NCI-H1694 (cell line): ENCODE measurements at places on chromosomes 12 and 14.

GRCh38 chr12:20368114-20368650, at the start of gene PDE3A:
Gene PDE3A (plus strand): TSS chr12:20368537. CDS start chr12:20369285, 748 bp downstream.
- DNase-seq = no peak

DNA sequence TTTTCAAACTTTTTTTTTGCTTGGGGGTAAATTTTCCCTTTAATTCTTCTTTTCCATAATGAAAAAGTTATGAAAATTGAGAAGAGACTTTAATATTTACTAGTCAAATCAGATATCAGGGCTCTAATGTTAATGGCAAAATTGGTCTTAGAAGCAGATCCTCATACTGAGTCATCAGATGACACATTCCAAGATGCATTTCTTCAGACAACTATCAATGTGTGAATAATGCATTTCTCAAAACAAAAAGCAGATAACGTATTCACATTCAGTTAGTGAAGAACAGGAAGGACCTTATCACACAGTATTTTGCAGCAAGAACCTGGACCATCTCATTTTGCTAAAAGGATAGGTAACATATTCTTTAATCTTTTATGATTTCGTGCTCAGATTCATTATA, 130.7 kb downstream of the GPHN start:
- DNase-seq = no peak

DNA sequence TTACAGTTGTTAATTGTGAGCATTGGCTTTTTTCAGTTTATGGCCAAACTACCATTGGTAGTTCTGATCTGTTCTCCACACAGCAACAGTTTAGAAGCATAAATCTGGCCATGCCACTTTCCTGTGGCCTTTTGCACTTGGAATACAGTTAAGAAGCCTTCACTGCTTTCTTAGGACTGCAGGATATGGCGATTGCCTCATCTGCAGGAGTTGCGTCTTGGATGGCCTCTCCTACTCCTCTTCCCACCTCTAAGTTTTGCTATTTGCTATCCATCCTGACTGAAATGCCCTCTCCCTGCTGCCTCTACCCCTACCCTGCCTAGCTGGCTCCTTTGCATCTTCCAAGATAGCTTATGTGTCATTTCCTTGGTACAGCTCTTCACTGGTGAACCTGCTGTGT, 12.8 kb upstream of the BMAL2 start:
- DNase-seq = no peak

GRCh38 chr12:82866227-82866775, 179.6 kb downstream of the TMTC2 start:
- peak; percentile 58 for DNase-seq

DNA sequence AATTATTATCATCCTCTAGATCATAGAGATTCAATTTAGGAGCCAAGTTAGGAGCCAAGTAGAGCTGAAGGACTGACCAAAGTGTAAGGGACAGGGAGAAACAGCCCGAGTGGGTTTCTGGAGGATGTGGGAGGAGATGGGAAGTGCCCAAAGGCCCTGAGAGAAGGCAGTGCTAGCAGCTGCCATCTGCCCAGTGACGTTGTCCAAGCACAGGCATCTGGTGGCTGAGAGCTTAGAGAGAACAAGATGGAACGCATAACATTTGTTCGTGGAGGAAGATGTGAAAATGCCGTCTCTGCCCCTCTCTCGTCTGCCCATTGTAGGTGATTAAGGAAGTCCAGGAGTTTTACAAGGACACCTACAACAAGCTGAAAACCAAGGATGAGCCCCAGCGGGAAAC, 34.7 kb downstream of the CD9 start:
- no peak for DNase-seq

DNA sequence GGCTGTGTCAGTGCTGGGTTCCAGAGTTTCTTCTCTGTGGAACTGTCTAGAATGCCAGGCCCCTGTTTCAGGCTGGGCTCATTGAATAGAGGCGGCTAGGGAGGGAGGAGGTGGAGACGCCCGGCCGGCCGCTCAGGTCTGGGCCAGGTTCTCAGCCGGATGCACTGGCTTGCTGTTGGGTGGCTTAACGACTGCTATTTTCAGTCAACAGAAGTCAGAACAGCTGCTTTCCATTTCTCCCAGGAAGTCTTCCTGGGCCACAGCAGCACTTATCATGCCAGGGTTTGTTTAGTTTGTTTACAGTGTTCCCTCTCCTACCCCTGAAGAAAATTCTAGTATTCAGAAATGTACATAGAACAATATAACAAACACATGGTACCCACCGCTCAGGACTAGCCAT, 26.0 kb upstream of the VPS37B start:
- no peak for DNase-seq

- DNase-seq = no peak
These were observed 5.5 kb downstream of the DNAH10 start for GRCh38 chr12:123767613-123768012.

DNA sequence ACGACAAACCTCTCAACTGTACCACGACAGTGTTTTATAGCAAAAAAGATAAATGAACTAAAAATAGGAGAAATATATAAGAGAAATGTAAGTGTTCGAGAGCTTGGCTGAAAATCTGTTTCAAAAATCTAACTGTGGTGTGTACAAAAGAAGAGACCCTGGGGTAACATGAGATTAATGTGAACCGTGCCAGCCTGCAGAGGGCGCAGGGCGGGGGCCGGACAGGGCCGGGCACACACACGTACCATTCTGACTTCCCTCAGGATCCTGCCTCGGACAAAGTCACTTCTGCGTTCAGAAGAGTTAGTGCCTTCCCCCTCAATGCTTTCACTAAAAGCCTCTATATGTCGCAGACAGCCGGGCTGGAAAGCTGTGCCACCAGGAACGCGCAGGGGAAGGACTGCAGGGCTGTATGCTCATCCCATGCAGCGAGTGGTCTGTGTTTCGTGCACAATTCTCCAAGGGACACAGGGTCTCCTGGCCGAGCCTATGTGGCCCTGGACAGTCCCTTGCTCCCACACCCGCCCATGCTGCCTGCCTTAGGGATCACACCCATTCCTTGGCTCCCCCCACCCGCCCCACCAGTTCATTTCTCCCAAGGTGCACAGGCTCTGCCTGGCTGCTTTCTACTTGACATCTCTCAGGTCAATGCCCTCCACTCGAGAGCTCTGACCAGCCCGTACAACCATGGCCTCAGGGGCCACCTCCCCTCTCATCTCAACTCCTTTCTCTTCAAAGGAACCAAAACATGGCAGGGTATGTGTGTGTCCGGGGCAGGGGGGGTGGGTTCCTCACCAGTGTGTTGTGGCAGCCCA, 8.5 kb downstream of the CDCA4 start:
- DNase-seq = peak; percentile 24

DNA sequence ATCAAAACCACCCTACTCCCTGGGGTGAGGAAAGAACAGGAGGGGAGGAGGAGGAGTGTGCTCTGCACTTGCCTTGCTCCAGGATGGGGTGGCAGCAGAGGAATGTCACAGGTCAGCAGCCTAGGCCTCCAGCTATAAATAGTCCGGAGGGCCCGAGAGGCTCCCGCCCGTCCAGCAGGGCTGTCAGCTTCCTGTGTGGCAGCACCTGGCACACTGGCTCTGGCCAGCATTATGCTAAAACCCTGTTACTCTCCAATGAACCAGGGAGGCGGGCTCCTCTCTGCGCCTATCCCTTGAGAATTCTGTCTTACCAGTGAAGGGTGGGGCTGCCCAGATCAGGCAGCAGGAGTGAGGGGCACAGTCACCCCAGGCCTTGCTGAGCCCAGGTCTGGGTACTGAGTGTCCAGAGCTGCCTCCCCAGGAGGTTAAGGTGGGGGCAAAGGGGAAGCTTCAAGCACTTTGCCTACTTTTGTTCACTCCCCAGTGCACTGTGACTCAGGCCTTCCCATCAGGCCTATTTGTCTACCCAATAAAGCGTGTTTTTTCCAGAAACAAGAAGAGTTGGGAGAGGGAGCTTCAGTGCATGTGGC, 1.2 kb upstream of the COX14 start:
- DNase-seq = no peak

DNA sequence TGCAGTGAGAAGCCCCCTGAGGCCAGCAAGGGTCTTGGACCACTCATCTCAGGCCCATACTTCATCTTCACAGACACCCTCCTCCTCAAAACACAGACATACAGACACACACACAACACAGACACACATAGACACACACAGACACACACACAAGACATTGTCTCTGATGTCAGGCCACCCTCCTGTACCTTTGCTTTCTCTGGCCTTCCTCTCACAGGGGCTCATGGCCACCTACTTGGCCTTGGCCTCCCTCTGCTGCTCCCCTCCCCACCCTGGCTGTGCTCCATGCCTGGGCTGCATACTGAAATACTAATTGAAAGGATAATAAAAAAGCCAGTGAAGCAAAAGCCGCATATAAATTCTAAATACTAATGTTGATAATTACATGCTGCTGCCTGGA, 1.6 kb upstream of the SYNDIG1L start:
- no peak for DNase-seq

DNA sequence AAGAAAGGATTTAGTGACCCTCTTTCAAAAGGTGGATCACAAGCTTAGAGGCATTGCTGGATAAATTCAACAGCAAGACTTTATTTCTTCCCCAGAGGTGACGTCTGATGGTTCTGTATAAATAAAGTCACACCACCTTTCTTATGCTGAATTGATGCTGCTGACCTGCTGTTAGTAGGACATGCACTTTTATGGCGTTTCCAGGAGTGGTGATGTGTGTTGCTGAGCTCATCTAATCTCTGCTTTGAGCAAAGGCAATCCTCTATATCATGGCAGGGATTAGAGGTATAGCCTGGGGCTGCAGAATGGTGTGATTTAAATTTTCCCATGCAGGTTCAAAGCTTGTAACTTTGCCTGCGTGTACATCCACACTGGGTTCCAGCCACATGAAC, 94.9 kb downstream of the ETV6 start:
- no peak for DNase-seq

DNA sequence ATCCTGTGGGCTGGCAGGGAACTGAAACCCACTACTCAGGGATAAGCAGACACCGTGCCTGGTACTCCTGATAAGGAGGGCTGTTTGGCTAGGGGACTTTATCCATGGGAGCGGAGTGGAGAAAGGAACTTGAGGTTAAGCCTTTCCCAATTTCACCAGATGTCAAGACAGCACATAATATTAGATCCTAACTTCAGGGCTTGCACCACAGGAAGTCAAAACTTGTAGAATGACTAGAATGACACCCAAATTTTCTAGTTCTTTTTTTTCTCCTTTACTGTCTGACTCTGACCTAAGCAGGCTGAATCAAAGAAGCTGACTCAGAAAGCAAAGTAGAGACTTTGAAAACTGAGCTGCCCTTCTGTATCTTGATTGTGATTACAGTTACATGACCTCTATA, 7.1 kb upstream of the CGRRF1 start:
- DNase-seq = no peak

DNA sequence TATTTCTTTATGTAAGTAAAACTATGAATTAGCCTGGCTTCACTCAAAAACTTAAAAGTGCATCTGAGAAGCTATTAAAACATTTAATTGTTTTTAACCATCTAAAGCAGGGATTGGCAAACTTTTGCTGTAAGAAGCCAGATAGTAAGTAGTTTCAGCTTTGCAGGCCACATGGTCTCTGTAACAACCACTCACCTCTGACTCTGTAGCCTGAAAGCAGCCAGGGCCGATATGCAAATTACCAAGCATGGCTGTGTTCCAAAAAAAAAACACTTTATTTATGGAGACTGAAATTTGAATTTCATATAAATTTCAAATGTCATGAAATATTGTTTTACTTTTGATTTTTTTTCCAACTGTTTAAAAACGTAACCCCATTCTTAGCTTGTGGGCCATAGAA, 95.3 kb downstream of the CIT start:
- DNase-seq = no peak

GRCh38 chr12:4193821-4194220, 79.7 kb upstream of the CCND2 start:
- DNase-seq = no peak

DNA sequence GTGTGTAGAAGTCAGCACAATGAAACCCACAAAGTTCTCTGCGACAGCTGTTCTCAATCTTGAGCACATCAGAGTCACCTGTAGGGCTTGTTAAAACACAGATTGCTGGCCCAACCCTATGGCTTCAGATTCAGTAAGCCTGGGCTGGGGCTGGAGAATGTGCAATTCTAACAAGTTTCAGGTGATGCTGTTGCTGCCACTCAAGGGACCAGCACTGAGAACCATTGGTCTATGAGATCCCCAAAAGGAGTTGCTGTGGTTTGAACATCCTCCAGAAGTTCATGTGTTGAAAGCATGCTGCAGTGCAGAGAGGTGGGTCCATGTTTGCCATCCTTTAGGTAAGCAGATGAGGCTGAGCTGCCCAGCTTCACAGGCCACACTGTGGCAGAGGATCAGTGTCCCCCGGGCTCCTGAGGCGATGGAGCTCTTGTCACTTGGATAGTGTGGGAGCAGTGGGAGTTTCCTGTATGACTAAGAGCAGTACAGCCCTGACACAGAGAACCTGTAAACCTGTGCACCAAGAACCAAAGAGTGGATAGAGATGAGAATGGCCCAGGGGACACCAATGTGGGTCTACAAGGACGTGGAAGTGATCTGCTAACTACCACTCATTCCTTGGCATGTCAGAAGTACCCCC, 8.0 kb upstream of the RTRAF start:
- no peak for DNase-seq

DNA sequence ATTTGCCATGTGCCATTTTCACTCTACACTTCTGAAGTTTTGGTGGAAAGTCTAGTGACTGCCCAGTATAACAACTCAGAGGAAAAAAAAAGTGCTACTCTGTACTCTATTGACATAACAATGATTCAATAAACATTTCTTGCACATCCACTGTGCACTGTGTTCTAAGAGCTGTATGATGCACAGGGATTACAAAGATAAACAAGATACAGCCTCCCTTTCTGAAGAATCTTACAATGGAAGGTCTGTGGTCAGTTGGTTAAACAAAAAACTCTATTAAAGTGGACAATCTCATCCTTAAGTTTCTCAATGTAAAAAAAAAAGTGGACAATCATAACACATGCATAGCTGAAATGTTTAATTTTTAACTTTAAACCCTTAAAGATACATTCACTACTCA, 105.7 kb upstream of the RASSF8 start:
- DNase-seq = no peak

DNA sequence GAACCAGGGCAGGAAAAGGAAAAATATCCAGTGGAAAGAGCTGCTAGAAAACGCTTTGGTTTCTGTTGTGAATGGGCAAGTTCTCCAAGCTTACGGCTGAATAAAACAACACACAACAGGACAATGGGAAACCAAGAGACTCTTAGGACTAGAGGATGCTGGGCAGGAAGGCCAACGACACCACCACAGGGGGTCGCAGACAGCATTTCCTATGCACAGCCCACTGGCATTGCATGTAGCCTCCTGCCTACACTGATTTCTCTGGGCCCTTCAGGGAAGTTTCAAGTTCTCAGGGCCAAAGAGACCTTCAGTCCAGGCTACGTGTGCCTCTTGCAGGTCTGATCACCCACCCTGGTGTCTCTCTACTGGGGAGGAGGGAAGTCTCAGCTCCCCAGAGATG, 108.0 kb downstream of the RIMBP2 start:
- no peak for DNase-seq
